Renal pelvis (tissue), 12 donors: ENCODE measurements at places on chromosomes 4 and X. TPM values are rescaled to one million over a fixed set of nuclear protein-coding genes. Genes with fewer than 3 reads are reported as not detected.

Gene MAGEH1
- 65.9 TPM for polyA plus RNA-seq

Gene ZNF141
- polyA plus RNA-seq, result 23.7 TPM

Gene RAB33A
- 0.36 TPM for polyA plus RNA-seq

Gene CHRDL1
- polyA plus RNA-seq, result 10.9 TPM

Gene CLNK
- polyA plus RNA-seq, result 0.61 TPM

Gene USP51
- polyA plus RNA-seq, result 12.7 TPM
